ENCODE measurements at places on chromosomes 6 and 20.

DNA sequence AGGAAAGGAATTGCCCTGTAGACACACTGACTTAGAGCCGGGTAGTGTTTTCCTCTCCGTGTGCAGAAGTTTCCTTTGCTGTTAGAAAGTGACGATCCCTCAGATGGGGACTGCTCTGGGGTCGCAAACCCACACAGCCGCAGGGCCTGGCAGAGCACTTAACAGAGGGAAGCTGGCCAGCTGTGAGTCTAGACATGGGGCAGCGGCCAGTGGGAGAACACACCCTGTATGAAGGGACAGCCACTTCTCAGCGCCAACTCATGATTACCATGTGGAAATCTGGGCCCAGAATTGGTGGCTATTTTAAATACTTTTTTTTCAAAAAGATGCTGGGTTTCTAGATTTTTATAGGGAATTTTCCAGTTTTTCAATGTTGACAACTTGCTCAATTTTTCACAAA, 39.4 kb downstream of the SLC9A8 start:
- no peak for DNase-seq

GRCh38 chr20:42576167-42576566, 613.5 kb downstream of the PTPRT start:
- no peak for DNase-seq

DNA sequence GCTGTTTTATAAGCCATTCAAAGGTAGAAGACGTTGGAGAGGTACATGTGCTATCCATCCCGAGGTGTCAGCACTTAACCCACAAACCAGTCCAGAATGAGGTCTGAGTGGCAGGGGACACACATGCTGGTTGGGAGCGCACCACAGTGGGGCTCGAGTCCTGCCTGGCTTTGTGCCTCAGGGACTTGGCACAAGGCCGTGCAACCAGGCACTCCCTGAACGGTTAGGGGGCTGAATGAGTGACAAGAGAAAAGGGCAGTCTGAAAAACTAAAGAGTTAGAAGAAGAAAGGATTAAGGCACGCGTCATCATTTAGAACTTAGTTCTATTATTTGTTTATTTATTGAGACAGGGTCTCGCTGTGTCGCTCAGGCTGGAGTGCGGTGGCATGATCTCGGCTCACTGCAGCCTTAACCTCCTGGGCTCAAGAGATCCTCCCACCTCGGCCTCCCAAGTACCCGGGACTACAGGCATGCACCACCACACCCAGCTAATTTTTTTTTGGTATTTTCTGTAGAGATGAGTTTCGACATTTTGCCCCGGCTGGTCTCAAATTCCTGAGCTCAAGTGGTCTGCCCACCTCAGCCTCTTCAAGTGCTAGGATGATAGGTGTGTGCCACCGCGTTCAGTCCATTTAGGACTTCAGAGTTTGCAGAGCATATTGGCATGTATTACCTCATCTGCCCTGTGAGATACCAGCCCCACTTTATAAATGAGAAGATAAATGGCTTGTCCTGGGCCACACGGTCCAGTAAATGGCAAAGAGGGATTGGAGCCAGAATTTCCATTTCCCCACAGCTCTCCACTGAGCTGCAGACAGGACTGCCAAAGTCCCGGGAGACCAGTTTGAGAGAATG, 47.4 kb upstream of the IRF4 start:
- no peak for DNase-seq

DNA sequence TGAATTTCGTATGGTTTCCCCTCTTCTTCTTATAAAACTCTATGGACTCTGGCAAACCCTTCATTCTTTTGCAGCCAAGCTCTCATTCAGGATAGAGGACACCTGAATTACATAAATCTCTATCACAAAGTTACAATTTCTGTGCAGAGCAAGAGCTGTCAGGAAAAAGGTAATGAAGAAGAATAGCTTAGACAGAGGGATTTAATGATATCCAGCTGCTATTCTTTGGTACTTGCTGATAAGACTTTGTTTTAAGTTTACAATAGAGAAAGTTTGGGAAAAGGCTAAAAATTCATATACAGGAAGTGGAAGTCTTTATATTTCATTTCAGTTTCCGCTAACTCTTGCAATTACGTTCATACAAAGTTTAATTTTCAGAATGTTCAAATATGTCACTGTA, 227.0 kb downstream of the FOXC1 start:
- no peak for DNase-seq

DNA sequence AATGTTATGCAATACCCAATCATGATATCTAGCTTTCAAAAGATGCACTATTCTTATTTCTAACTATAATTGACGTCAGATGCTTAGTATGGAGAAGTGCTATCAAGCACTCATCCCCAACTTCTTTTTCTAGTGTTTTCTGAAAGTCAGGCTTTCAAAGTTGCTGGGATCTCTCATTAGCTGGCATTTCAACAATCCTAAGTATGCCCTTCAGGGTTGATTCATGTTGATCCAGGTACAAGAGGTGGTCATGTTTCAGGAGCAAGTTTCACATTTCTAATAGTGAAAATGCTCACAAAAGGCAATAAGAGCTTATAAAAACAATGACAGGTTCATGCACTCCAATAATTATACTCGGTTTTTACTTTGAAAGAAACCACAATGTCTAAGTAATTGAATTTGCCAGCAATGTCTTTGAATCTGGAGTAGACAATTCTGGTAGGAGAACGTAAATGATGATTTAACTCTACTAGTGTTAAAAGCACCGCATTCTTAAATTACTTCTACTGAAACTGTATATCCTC, 193.7 kb upstream of the KHDRBS2 start:
- DNase-seq = no peak

DNA sequence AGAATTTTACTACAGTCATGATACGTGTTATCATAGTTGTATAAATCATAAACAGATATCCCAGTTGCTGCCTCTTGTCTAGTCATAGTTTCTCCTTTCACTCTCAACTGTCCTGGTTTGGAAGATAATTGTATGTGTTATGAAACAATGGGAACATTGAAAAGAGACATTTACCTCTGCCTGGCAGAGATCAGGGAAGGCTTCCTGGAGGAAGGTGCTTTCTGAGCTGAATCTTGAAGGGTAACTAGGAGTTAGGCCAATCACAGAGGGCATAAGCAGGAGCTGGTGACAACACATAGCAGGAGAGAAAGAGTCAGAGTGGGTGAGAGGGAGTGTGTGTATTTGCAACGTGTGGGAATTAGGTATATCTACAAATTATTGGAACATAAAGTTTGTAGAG, 5.4 kb downstream of the ASXL1 start:
- DNase-seq = no peak

DNA sequence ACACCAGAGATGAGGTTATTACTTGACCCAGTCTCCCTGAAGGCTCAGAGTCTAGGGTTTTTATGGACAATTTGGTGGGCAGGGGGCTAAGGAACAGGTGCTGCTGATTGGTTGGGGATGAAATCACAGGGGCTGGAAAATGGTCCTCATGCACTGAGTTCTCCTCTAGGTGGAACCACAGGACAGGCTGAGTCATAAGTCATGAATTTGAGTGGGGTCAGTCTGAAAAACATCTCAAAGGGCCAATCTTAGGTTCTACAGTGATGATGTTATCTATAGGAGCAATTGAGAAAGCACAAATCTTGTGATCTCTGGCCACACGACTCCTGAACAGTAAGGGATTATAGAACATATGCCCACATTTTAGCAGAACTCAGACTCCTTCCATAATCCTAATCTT, 5.9 kb upstream of the MRS2 start:
- no peak for DNase-seq

- peak; percentile 78 for DNase-seq
These were observed 1.3 kb downstream of the TAPBP start for GRCh38 chr6:33312361-33313104.

GRCh38 chr6:167767715-167768107, 59.0 kb upstream of the AFDN start:
- DNase-seq = no peak

- no peak for DNase-seq
These were observed 319.6 kb downstream of the CDKAL1 start for GRCh38 chr6:20853828-20854227.

- no peak for DNase-seq
These were observed 57.4 kb downstream of the CHMP4B start for GRCh38 chr20:33868595-33868994.

DNA sequence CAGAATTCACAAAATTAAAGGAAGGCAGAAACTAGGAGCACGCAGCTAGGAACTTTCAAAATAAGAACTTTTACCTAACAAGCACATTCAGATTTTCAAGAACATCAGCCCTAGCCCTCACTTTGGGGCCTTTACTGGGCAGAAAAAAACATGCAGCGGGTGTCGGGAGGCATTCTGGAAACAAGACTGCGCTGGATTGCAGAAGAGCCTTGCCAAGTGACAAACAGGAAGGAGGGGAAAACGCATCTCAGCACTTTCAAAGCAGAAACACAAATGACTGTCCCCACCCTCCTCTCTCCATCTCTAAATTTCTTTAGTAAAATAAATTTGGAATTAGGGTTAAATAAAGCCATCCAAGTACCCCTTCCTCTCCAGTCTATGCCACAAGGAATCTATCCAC, 74.6 kb upstream of the RREB1 start:
- DNase-seq = no peak

- DNase-seq = no peak
These were observed at the start of gene SLC35F1 for GRCh38 chr6:117906958-117907600. TSS of gene SLC35F1 (plus strand) at chr6:117907264.

- DNase-seq = no peak
These were observed 14.3 kb downstream of the WFDC8 start for GRCh38 chr20:45564760-45565276.

GRCh38 chr6:19892260-19892659, 55.1 kb downstream of the ID4 start:
- no peak for DNase-seq

GRCh38 chr6:119978274-119978889, 628.8 kb upstream of the MAN1A1 start:
- no peak for DNase-seq

DNA sequence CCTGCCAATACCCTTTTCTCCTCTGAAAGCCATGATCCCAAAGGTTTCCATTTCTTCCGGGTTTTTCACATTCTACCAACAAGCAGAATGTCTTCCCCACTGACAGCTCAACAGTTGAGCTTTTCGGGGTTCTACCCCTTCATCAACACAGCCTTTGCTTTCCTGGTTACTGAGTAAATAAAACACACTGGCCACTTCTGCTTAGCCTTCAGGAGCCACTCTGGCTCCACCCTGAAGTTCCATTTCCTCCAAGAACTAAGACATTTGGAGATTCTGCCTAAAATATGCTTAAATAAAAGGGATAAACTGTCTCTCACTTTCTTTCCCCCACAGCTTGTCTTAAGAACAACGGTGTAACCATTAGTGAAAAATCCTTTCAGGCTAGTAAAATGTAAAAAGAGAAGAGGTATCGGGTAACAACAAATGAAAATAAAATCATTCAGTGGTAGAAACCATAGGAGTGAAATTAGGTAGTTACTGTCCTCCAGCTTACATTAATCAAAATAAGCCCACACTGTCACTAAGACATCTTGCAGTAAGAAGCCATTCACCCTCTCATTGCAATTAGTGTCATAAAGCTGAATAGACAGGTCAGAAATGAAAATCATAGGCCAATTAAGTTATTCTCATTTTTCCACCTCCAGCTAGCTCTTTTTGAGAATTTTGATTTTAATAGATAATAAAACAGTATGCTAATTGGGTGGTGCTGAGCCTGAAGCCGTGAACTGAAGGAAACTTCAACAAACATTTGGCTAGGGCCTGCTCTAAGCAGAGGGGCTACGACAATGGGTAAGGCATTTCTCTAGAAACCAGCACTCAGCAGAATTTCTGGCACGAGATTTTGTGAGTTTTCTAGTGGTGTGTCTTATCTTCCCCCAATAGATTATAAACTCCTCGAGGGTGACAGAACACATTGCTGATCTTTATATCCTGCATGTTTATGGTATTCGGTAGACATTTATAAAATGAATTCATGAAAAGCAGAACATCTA, 194.2 kb downstream of the KHDC1L start:
- no peak for DNase-seq

GRCh38 chr6:53300656-53301551, 47.8 kb downstream of the ELOVL5 start:
- DNase-seq = no peak

DNA sequence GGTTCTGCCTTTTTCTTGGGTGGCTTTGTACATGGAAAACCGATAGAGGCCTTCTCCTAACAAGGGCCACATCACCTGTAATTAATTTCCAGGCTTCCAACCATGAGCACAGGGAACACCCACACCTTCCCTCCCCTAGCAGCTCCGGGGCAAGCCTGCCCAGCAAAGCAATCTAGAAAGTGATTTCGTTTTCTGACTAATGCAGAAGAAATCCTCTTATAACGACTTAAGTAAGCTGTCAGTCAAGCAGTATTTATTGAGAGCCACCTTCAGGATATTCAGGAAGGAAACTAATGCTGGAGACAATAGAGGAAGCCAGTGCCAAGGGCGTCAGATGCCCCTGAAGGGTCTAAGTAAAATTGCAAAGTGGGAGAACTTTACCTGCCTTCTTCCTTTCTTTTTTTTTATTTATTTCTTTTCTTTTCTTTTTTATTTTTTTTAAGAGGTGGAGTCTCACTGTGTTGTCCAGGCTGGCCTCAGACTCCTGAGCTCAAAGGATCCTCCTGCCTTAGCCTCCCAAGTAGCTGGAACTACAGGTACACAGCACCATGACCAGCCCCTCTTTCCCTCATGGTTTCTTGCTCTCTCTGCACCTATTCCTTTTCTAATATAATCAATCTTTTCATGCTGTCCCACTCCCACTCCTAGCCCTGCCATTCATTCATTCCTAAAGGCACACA, 67.5 kb upstream of the MBOAT1 start:
- DNase-seq = no peak

- DNase-seq = no peak
These were observed 310.5 kb upstream of the JAG1 start for GRCh38 chr20:10984294-10984693.

GRCh38 chr20:31596831-31597480, 8.1 kb upstream of the ID1 start:
- no peak for DNase-seq

DNA sequence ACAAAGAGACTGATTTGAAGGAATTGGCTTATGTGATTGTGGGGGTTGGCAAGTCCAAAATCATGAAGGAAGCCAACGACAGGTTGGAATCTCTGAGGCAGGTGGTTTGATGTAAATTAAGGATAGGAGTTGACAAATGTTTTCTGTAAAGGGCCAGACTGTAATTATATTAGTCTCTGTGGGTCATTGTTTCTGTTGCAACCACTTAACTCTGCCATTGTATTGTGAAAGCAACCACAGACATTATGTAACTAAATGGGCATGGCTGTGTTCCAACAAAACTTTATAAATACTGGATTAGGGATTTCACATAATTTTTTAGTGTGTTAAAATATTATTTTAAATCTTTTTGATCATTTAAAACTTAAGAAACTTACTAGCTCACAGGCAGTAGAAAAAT, 199.2 kb upstream of the MYLIP start:
- no peak for DNase-seq

GRCh38 chr6:110951008-110951407, 7.5 kb upstream of the GTF3C6 start:
- no peak for DNase-seq

GRCh38 chr6:159152041-159152440, 17.2 kb upstream of the FNDC1 start:
- no peak for DNase-seq

- no peak for DNase-seq
These were observed 53.3 kb downstream of the SOD2 start for GRCh38 chr6:159639721-159640120.
